HS-27A (cell line): ENCODE measurements at places on chromosomes 1 and 21.

- DNase-seq, result no peak
Measured at GRCh38 chr1:229625071-229625914, 629 bp downstream of the TAF5L start.

DNA sequence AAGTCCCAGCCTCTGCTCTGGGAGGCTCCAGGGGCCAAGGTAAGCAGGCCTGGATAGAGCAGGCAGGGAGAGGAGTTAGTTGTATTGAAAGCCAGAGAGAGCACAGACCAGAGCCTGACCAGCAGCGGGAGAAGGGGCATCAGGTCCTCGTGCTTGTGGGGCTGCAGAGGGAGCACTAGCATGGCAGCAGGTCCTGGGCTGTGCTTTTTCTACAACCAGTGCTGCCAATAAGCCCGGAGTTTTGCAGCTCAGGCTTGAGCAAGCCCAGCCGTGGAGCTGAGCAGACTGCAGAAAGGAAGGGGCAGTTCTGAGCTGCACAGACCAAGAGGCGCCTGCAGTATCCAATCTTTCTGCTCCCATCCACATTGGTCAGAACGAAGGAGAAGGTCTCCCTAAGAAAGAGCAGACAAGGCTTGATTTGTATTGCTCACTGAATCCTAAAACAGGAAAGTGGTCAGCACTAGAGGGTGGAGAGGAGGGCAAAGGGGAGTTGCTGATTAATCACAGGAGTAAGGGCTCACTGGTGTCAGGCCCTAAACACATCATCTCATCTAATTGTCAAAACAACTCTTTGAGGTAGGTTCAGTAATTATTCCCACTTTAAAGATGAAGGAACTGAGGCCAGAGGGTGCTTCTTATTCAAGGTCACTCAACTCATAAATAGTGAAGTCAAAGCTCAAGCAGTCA is 2.7 kb downstream of the DENND2D start:
- no peak for DNase-seq

DNA sequence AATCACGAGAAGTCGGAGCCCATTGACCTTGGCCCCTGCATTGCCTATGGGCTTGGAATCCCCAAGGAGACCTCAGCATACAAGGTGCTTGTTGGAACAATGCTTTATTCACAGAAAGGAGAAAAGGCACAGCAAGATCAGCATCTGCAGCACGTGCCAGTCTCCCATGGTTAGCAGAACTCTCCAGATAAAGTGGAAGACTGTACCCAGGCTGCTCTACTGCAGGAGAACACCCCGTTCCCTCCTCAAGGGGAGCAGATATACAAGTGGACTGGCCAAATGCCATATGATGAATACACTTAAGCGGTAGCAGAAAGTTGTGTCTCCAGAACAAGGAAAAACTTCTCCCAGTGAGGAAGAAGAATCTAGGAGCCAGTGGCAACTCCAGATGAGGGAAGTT is 53.5 kb downstream of the ST6GALNAC3 start:
- DNase-seq, result no peak

DNA sequence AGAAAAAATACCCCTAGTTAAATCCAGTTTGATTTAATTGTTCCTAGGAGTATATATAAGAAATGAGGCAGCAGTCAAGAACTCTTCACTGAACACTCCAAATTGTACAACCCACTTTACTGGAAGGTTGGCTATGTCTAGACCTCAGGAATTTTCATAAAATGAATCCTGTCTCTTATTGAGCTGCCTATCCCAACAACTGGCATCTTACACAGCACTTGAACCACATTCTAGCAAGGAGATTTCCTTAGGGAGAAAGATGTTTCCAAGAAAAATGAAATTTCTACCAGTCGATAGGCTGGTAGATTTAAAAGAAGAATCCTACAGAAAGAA is 16.3 kb downstream of the RNF19B start:
- no peak for DNase-seq

GRCh38 chr1:242525360-242525722 is 844 bp upstream of the PLD5 start:
- no peak for DNase-seq

GRCh38 chr1:227318016-227318852 is at the start of gene CDC42BPA:
CDC42BPA (minus strand) TSS chr1:227318492; CDS start chr1:227317182, 1,310 bp downstream.
- peak; percentile 53 for DNase-seq

GRCh38 chr1:19979494-19979977 is at the start of gene PLA2G2A:
PLA2G2A (minus strand) TSS chr1:19979618; CDS start chr1:19978773, 845 bp downstream.
- DNase-seq, result no peak
